Stimulated activated CD4-positive, alpha-beta T cell treated with anti-CD3 and anti-CD28 coated beads, Interleukin-12 subunit alpha, Interleukin-12 subunit beta, amount 100 ng/mL, for 48 hours (primary cell): ENCODE measurements at places on chromosomes 3 and 15.

- DNase-seq, result no peak
Measured at GRCh38 chr3:9809615-9810432, at the start of gene TTLL3. Gene TTLL3, plus strand, starts transcription at chr3:9810262. Its CDS starts 400 bp downstream, at chr3:9810662.

GRCh38 chr15:73678498-73678897 lies 5.7 kb upstream of the CD276 start:
- DNase-seq, result no peak

DNA sequence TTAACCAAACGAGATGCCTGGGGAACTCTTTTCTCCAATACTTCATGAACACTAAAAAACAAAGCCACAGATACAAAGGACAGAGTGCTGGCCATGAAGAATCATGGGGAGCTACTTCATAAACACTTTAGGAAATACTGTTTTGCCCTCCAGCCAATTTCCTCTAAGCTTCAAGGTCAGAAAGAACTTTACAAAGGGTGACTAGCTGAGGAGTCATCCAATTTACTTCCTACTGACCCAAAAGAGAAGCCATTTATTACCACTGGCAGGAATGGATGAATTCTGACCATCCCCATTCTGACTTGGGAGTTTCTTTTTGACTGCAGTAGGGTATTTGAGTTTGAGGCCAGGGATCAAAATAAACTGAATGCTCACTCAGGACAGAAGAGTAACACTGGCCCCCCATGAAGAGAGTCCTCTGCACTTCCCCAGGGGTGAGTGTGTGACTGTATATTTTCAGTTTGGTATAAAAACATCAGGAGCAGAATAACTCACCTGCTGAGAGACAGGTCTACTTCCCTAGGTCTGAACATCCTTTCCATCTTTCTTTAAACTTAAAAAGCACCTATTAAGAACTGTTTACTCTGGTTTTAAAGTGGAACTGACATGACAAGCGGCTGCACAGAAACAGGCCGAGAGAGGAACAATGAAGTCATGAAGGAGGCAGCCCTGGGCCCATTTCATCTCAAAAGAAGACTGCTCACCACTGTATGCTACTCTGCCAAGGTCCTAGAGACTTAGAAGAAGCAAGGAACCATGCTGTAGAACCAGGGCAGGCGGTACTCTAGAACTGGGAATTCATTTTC lies 203.6 kb downstream of the TNIK start:
- DNase-seq, result no peak

DNA sequence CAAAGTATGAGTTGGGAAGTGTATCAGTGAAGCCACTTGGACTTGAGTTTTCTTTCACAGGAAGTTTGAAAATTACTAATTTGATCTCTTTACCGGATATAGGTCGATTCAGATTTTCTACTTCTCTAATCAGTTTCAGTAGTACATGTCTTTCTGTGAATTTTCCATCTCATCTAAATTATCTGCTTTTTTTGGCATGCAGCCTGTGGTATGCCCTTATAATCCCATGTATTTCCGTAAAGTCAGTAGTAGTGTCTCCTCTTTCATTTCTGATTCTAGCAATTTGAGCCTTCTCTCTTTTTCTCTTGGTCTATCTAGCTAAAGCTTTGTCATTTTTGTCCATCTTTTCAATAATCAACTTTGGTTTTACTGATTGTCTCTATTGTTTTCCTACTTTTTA lies 168.4 kb upstream of the UBE2E1 start:
- DNase-seq, result no peak

GRCh38 chr3:52218454-52218853 lies 7.0 kb downstream of the TLR9 start:
- no peak for DNase-seq

GRCh38 chr3:58800940-58801339 lies 134.4 kb upstream of the FAM3D start:
- DNase-seq, result no peak

GRCh38 chr3:196712514-196713413 lies 587 bp downstream of the PIGX start:
- peak; percentile 59 for DNase-seq

DNA sequence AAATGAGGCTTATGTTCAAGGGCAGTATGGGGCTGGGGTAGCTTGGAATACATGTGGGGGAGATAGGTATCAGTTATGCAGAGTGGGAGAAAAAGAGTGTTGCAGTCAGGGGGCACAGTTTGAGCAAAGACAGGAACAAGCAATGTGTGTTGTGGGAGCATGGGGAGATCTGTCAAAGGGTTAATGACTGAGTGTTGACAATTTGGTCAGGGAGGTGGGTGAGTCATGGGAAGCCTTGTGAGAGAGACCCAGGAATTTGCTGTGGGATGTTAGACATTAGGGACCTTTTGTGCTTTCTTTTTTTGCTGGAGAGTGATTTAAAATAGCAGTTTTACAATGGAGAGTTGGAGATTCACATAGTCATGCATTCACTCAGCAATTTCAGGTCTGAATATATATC lies 221.6 kb upstream of the NR2E3 start:
- DNase-seq, result no peak

DNA sequence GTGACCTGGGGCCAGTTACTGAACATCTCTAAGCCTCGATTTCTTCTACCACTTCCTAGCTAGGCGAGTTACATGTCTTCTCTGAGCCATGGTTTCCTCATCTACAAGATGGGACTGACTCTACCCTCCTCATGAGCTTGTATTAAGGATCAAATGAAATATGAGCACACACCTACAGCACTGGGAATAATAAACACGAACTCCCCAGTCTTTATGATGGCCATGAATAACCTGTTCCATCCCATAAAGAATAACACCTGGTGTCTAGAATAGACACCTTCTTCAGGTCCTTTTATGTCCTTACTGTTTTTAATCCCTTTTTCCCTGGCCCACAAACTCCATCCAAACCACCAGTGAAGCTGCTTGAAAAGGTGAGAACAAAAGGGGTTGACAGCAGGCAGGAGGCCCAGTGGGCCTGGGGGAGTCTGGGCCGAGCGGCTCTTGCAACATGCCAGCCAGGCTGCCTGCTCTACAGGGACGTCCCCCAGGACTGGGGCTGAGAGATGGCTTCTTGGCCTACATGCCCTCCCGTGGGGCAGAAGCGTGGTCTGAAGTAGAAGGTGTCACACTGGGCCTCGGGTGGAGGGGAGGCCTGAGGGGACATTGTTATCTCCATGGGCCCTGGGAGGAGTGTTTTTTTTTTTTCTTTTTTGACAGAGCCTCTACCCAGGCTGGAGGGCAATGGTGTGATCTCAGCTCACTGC lies 178.2 kb downstream of the RAB11A start:
- no peak for DNase-seq

DNA sequence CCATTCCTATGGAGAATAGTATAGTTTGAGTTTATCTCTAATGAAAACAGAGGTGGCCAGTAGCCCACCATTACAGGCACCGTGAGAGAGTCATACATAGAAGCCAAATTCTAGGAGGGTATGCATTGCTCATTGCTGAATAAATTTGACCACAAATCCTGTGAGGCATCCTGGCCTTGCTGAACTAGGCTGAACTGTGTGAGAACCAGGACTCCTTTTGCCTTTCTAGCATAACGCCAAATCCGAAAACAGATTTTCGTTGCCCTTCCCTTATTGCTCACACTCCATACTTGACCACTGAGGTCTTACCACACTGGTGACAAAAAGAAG lies 50.4 kb downstream of the SLC2A2 start:
- no peak for DNase-seq

DNA sequence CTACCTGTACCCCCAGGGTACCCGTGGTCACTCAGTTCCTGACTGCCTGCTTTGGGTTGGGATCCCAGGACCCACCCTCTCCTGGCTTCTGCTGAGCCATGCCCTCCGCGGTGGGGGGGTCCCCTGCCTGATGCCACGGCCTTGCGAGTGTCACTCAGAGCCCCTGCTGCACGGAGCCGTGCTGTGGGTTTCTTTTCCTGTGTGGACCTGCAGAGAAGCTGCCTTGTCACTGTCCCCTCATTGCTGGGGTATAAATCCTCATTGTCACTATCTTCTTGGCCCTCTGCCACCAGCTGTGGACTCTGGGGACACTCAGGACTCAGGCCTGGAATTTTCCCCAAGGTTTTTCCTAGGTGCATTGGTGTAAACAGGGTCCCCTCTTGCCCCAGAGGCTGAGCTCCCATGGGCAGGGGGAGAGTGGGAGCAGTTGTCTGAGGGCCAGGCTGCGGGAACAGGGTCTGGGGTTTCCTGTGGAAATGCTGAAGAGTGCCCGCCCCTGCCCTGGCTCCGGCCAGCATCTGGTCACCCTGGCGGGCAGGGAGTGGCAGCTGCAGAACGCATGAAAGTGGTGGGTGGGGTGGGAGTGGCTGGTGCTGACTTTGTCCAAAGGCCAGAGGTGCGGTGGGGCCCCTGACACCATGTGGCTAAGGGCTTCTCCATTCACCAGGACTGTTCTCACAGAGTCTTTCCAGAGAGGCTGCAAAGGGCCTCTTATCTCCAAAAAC lies 191.7 kb downstream of the GOLGA6L6 start:
- no peak for DNase-seq

DNA sequence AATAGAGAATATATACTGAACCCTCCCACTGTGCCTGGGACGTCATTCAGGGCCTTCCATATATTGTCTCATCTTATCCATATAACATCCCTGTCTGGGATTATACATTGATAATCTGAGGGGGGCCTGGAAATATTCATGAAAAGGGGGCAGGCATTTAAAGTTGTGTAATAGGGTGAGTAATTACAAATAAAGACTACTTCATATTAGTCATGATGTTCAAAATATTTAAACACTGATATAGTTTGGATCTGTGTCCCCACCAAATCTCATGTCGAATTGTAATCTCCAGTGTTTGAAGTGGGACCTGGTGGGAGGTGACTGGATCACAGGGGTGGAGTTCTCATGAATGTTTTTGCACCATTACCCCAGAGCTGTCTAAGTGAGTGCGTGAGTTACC lies 97.8 kb downstream of the AQP9 start:
- no peak for DNase-seq

- peak; percentile 35 for DNase-seq
Measured at GRCh38 chr3:49813497-49814174, at the start of gene UBA7. Gene UBA7, minus strand, starts transcription at chr3:49813953. Its CDS starts 166 bp downstream, at chr3:49813787.

- peak; percentile 18 for DNase-seq
Measured at GRCh38 chr3:150410311-150411105, 2.4 kb downstream of the TSC22D2 start.

GRCh38 chr3:66393333-66394005 lies 107.4 kb downstream of the LRIG1 start:
- no peak for DNase-seq

- no peak for DNase-seq
Measured at GRCh38 chr15:84082739-84083138, 152.8 kb upstream of the GOLGA6L4 start.

DNA sequence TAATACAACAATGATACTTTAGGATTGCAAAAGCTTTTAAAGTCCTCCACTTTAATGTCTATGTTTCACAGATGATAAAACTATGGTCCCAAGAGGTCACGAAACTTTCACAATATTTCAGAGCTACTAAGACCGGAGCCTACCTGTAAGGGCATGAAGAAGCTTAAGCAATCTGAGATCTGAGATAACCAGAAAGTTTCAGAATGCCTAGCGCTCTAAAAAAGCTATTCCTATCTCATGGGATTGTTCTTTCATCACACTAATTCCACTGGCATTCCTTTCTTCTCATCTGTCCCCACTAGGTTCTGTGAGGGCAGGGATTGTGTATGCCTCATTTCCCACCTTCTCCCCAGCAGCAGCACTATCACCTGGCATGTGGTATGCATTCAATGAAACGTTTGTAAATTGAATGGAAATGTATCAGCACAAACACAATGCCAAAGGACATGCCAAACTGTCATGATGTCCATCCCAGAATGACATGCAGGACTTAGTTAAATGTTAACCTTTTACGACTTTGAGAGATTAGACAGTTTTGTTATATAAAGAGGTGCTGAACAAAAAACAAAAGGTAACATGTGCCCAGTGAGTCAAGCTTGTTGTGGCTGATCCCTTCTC lies 104.7 kb upstream of the NR2F2 start:
- no peak for DNase-seq

GRCh38 chr15:78716651-78717050 lies 75.6 kb upstream of the CHRNB4 start:
- DNase-seq, result no peak

DNA sequence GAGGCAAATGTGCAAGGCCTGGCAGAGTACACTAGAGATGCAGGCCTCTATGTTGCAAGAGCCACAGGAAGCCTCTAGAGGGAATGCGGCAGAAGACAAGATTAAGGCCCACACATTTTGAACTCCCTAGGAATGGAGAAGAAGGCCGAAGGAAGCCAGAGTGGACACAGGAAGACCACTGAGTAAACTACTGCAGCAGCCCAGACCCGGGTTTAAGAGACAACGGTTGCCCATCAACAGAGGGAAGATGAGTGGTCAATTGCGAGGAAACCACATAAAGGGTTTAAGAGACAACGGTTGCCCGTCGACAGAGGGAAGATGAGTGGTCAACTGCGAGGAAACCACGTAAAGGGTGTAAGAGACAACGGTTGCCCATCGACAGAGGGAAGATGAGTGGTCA lies 14.6 kb downstream of the CHSY1 start:
- no peak for DNase-seq

- no peak for DNase-seq
Measured at GRCh38 chr3:14511623-14512280, 28.4 kb downstream of the GRIP2 start.

DNA sequence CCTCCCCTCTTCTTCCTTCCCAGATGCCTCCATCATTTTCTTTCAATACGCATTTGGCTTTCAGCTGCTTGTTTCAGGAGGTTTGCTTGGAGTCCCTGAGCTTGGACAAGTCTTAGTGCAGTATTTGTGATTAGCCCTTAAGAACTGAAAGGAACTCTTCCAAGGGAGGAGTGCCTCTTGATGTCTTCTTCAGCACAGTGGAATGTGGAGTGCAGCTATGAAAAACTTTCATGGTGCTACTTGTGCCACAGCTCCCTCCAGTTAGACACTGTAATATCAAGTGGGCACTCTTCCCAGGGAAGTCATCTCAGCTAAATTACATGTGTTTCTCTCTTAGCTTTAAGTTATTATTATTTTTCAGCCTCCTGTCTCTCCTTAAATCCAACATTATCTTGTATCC lies 173.1 kb downstream of the NECTIN3 start:
- no peak for DNase-seq

DNA sequence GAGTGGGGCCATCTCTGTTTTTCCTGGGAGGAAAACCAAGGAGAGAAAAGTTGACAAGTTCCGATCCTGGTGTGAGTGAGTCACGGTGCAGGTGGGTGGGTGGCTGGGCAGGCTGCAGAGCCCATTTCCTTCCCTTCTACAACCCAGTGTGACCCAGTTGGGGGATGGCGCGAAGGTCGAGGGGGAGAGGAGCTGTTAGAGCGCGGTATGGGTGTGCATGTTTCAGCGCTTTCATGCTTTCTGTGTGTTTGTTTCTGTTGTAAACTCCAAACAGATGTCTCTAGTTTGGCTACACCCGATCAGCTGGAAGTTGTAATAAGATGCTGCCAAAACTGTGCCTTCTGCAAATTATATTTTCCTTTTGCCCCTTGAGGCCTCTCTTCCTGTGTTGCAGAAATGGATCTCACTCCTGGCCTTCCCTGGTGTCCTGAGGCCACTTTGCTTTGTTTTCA lies 3.8 kb downstream of the FAM43A start:
- peak; percentile 4 for DNase-seq

GRCh38 chr15:40538976-40539375 lies 25.9 kb downstream of the CCDC32 start:
- no peak for DNase-seq
